Smooth muscle cell of the coronary artery (primary cell): ENCODE measurements at places on chromosomes 4 and X. TPM values are rescaled to one million over a fixed set of nuclear protein-coding genes. Genes with fewer than 3 reads are reported as not detected.

GAB3 gene
- total RNA-seq, result 1.3 and 2.2 TPM in 2 replicates

GPM6B gene
- 0.38 and 0.70 TPM in 2 replicates for total RNA-seq

NUDT10 gene
- total RNA-seq, result 0.35 and 1.1 TPM in 2 replicates

ADH1A gene
- total RNA-seq, result not detected in 2 replicates

GAGE12F gene
- total RNA-seq, result not detected in 2 replicates

GATA1 gene
- not detected in 2 replicates for total RNA-seq

TCEAL4 gene
- 51.2 and 64.1 TPM in 2 replicates for total RNA-seq

VGLL1 gene
- not detected in 2 replicates for total RNA-seq

SMIM43 gene
- 0.23 and 3.2 TPM in 2 replicates for total RNA-seq

F9 gene
- total RNA-seq, result not detected in 2 replicates

ALPK1 gene
- total RNA-seq, result 11.6 and 14.6 TPM in 2 replicates

RPL10 gene
- 1,663 and 2,613 TPM in 2 replicates for total RNA-seq

CYSLTR1 gene
- not detected in 2 replicates for total RNA-seq

CXCL11 gene
- total RNA-seq, result not detected in 2 replicates

TCEAL2 gene
- 0.12 TPM in 1 of 2 replicates, not detected in the other for total RNA-seq

CXCL8 gene
- 214 TPM in 1 of 2 replicates, not detected in the other for total RNA-seq

FAM9A gene
- total RNA-seq, result not detected in 2 replicates

PPBP gene
- total RNA-seq, result not detected in 2 replicates

PNCK gene
- 0.30 and 0.47 TPM in 2 replicates for total RNA-seq

TENM3 gene
- total RNA-seq, result 0.08 and 7.3 TPM in 2 replicates

TLR2 gene
- total RNA-seq, result 0.12 TPM in 1 of 2 replicates, not detected in the other

DCAF4L1 gene
- total RNA-seq, result under 0.01 and 0.12 TPM in 2 replicates

ARHGAP6 gene
- 1.6 and 8.3 TPM in 2 replicates for total RNA-seq

ASB9 gene
- not detected in 2 replicates for total RNA-seq

SGMS2 gene
- total RNA-seq, result 83.4 and 98.9 TPM in 2 replicates

TAF1 gene
- total RNA-seq, result 29.8 and 64.4 TPM in 2 replicates

SSX2B gene
- not detected in 2 replicates for total RNA-seq

FHIP1A gene
- under 0.01 and 0.12 TPM in 2 replicates for total RNA-seq

RRH gene
- total RNA-seq, result 0.08 TPM in 1 of 2 replicates, not detected in the other

CNGA1 gene
- total RNA-seq, result 2.3 TPM in 1 of 2 replicates, not detected in the other

FOXP3 gene
- not detected in 2 replicates for total RNA-seq

USP17L29 gene
- total RNA-seq, result not detected in 2 replicates

GYPB gene
- total RNA-seq, result not detected in 2 replicates

GPRIN3 gene
- total RNA-seq, result 0.23 and 0.90 TPM in 2 replicates

FRMPD3 gene
- under 0.01 TPM in 1 of 2 replicates, not detected in the other for total RNA-seq

RHOXF2 gene
- total RNA-seq, result not detected in 2 replicates

MAGED1 gene
- 40.2 and 187 TPM in 2 replicates for total RNA-seq

NEUROG2 gene
- not detected in 2 replicates for total RNA-seq
